ENCODE measurements at places on chromosomes 3 and 15.
A peak's percentile ranks its signal among the peaks of the same experiment; 100 is the strongest.

DNA sequence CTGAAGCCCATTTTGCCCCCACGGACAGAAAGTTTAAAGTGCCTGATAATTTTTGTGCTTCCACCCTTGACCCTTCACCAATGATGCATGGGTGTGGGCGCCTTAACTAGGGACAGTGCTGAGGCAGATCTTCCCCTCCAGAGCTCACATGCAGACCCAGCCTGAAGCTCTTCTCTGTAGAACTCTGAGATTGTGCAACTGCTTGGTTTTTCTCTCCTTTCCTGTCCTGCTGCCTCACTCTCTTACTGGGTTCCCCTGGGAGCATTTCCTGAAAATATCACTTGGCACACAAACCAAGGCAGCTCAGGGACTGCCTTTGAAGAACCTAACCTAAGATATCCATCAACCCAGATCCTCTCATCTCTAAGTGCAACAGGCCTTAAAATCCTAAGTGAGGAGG is 220.3 kb upstream of the STT3B start:
- DNase-seq = peak; percentile 41

- no peak for DNase-seq
Observed at GRCh38 chr3:126867190-126867862, 115.6 kb upstream of the PLXNA1 start.

- peak; percentile 65 for DNase-seq
Observed at GRCh38 chr3:188772886-188773285, 398.9 kb upstream of the TPRG1 start.

DNA sequence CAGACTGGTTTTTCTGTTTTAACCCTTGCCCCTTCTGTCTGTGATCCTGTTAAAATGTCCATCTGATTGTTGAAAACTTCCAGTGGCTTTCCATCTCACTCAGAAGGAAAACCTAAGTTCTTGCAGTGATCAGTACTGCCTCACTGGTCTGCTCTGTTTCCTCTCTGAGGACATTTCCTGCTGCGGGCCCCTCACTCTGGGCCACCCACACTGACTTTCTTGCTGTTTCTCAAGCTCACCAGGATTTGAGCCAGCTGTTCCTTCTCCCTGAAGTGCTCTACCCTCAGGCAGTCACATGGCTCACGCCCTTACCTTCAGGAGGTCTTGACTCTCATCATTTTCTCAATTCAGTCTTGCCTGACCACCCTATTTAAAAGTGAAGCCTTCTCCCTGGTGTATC is 1.8 kb downstream of the GRK7 start:
- no peak for DNase-seq

DNA sequence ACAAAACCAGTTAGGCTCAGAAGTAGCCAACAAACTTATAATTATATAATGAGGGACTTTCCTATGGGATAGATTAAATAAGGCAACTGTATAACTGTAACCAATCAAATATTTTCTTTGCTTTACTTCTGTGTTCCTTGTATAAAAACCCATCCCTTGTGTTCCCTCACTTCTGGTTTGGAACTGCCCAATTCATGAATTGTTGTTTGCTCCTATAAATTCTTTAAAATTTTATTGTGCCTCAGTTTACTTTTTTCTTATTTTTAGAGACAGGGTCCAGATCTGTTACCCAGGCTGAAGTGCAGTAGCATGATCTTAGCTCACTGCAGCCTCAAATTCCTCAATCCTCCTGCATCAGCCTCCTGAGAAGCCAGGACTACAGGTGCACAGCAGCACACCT is 155.7 kb downstream of the SMAD6 start:
- DNase-seq = no peak

- peak; percentile 98 for DNase-seq
Observed at GRCh38 chr15:39511000-39511915, 69.6 kb upstream of the THBS1 start.

DNA sequence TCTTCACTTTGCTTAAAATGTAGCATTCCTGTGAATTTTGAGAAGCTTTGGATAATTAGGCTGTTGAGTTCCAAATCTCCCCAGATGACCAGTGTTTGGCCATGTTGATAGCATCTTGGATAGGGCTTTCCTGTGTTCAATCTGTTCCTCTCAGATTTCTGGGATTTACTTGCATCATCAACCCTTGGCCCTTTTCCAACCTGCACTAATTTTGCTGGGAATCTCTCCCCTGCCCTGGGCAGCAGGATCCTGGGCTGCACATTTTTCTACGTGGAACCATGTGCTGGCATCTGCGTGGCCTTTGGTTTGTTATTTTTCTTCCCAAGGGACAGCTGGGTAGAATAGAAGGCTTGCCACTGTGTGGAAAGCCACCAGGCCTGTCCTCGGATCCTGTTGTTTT is 75.4 kb upstream of the PLXNA1 start:
- no peak for DNase-seq

- no peak for DNase-seq
Observed at GRCh38 chr3:150238995-150239619, 169.0 kb upstream of the TSC22D2 start.

DNA sequence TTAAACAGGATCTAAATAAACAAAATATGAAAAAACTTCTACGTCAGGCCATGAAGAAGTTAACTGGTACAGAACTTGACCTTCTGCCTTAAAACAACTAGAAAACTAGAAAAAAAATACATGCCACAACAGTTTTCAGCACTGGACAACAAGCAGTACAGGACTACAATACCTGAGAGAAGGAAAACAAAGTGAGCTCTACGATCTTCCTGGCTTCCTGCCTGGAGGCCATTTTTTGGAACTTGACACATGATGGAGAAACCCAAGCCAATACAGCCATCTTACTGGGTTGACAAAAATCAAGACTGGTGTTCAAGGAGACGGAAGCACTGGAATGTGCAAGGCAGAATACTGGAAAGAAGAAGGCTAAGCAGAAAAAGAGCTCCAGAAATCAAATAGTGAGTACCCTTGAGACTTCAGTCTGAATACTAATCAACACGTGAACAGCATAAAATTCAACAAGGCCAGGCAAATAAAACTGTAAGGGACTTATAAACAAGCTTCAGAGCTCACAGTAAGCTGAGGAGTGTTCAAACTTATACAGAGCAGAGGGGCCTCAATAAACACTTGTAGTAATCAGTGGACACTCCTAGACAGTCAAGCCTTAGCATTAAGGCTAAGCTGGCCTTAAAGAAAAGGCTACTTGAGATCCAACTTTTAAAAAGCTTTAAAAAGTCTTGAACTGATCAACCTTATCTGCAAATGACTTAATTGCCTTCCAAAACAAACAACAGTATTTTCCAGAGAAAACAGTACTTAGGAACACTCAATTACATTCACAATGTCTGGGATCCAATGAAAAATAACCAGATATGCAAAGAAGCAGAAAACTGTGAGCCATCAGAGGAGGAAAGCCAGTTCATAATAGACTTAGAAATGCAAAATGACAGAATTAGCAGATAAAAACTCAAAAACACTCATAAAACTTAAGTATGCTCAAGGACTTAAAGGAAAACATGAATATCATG is 63.2 kb downstream of the DLG1 start:
- DNase-seq = no peak

- DNase-seq = no peak
Observed at GRCh38 chr15:74388363-74388951, 21.0 kb upstream of the CYP11A1 start.

GRCh38 chr15:48717458-48717857 is 71.9 kb upstream of the FBN1 start:
- DNase-seq = peak; percentile 64

GRCh38 chr15:75565062-75565970 is 13.8 kb downstream of the PTPN9 start:
- peak; percentile 74 for DNase-seq

- no peak for DNase-seq
Observed at GRCh38 chr3:174619239-174619638, 239.9 kb upstream of the NAALADL2 start.

GRCh38 chr3:24299806-24300626 is 194.6 kb downstream of the THRB start:
- DNase-seq = peak; percentile 89

GRCh38 chr15:98729446-98730042 is 81.2 kb downstream of the IGF1R start:
- peak; percentile 29 for DNase-seq

- peak; percentile 20 for DNase-seq
Observed at GRCh38 chr3:29639578-29640290, 358.9 kb downstream of the RBMS3 start.

DNA sequence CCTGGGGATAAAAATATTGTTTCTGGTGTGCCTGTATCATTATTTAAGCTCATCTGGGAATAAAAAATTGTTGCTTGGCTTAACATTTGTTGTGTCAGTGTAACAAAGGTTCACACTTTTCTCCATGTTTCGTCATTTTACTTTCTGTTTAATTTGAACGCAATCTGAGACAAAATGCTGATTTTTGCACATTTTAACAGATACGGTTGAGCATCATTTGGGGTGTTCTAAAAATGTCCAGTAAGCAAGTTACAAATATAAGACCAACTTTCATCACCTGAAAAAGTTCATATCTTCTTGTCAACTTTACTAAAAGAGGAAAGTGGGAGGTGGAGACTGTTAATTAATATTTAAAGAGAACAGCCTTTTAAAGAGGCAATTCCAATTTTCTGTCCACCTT is 134.8 kb upstream of the CNTN4 start:
- DNase-seq = no peak

DNA sequence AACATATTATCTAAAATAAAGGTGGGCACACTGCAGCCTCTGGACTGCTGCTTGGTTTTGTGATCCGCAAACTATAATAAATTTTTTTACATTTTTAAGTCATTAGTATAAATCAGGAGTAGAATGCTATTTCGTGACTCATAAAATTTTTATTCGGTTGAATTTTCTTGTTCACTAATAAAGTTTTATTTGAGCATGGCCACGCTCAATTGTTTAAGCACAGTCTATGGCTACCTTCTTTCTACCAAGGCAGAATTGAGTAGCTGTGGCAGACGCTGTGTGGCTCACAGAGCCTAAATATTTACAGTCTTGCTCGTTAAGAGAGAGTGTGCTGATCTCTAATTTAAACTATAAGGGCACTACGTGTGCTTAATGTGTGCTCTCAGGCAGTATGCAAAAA is 28.9 kb downstream of the ROBO2 start:
- no peak for DNase-seq

GRCh38 chr3:12323237-12323636 is 34.4 kb downstream of the PPARG start:
- no peak for DNase-seq

GRCh38 chr3:170751083-170751898 is 118.7 kb downstream of the RPL22L1 start:
- peak; percentile 90 for DNase-seq

GRCh38 chr3:79427081-79427480 is 340.7 kb downstream of the ROBO1 start:
- DNase-seq = no peak

DNA sequence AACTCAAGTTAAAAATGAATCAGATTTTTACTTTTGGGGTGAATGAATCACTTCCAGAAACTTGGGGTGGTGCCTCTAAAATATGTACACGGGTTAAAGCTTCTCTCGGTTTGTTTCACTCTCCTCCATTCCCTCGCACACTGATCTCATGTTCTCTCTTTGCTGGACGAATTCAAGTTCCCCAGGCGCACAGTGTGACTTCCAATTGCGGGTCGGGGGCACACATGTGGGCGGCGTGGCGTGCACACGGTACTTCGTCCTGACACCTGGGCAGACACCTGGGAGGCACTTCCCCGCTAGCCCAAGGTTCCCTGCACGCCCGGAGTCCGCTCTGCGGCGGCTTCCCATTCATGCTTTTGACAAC is 692 bp downstream of the SCAANT1 start:
- peak; percentile 54 for DNase-seq

DNA sequence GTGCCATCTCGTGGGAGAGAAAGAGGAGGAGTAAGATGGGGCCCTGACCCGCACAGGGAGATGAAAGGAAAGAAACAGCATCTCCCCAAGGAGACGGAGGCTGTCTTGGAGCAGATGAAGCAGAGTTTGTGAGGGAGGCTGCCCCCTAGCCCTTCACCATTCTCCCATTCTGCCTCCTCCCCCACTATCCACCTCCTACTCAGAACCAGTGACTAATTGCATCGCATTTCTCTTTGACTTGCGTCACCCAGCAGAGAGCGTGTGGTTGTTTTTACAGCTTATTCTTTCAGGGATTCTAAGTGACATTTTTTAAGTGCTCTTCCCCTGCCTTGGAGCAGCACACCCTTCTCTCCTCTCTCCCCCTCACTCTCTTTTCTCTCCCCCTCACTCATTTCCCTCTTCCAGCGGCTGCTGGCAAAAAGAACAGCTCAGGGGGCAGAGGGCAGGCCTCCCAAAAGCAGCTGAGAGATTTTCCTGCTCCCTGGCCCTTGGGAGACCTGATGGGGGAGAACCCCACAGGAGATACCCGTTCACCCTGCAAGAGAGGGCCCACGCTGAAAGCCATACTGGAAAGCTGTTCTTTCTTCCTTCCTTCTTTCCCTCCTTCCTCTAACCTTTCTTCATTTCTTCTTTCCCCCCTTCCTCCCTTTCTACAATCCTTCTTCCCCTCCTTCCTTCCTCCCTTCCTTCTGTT is 91.8 kb downstream of the MRPL46 start:
- peak; percentile 90 for DNase-seq

GRCh38 chr3:102020735-102021134 is 171.4 kb downstream of the NFKBIZ start:
- no peak for DNase-seq

DNA sequence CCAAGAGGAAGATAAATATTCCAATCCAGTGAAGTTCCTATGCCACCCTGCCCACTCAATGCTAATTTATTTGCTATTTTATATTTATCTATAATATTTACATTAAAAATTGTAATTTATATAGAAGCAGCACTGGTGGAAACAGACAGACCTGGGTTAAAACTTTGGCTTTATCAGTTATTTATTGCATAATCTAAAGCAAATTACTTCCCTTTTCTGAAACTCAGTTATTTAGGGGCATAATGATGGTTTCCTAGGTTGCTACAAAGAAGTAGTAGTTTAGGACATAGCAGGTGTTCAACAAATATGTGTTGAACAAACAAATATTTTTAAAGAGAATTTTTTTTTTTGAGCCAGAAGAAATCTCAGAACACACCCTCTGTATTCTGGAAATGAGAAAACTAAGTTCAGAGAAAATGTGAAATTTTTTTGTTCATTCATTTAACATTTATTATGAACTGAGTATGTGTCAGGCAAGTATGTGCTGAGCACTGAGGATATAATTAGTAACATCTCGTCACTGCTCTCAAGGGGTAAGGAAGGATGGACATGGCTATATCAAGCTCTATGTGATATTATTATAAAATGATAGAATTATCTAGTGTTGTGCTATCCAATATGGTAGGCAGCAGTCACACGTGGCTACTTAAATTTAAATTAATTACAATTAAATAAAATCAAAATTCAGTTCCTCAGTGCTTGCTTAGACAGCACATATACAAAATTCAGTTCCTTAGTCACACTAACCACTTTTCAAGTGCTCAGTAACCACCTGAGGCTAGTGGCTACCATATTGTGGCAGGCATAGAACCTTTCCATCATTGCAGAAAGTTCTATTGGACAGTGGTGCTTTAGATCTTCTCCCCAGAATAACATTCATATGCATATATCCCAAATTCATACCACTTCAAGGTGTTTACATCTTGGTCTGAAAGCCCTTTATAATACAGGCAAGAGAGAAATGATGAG is 7.0 kb upstream of the UBE2Q2 start:
- no peak for DNase-seq
